PC-9 (cell line): ENCODE measurements at places on chromosomes 5 and 9.

- DNase-seq = no peak
Observed at GRCh38 chr5:35644543-35644942, 26.9 kb downstream of the SPEF2 start.

DNA sequence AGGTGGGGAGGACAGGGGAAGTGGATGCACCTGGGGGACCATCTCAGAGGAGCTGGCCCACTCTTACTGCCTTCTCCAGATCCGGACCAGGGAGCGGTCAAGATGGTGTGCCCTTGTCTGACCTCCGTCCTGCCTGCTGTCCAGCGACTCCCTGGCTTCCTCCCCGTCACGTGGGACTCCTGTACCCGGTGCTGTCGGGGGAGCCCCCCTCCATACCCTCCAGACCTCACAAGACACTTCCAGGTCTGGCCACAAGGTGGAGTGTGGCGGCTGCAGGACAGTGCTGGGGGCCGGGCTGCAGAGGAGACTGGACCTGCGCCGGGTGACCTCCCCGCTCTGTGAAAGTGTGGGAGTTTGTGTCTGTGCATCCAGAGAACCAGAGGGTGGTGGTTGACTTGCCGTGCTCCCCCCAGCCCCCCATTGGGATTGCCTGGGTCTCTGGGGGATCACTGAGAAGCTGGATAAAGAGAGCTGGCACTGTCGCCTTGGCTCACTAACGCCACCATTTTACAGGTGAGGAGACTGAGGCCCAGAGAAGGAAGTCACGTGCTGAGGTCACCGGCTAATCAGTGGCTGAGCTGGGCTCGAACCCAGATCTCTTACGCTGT, 1.9 kb upstream of the CRB2 start:
- no peak for DNase-seq

DNA sequence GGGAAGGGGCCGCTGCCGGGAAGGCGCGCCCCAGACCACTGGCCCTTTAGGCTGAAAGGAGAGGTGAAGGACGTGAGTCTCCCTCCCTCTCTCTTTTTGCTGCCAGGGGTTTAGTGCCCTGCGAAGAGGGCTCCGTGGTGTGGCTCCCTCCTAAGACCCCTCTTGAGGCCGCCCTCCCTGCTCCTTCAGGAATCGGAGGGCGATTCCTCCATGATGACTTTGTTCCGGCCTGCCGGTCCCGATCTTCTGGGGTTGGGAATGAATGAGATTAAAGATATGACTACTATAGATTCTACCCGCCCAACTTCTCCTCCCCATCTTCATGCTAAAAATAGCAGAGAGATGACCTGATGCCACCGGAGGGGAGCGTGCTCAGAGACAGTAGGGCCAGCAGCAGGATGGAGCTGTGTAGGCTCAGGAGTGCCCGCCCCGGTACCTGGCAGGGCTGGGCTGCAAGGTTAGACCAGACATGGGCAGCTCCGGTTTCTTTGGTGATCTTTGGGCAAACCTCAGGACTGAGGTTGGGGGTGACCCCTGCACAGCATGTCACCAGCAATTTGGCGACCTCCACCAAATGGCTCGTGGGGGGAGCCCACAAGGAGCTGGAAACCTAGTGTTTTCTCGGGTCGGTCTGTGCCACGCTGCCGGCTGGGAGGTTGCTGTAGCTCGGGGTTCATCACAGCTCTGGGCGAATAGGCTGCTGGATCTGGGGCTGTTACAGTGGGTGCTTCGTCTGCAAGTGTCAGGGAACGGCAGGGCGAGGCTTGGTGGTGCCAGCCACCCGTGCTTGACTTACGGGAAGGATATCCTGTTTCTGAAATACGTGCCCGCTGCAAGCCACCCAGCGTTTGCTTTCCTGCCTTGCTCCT, 1.7 kb downstream of the OLFM1 start:
- no peak for DNase-seq

- DNase-seq = no peak
Observed at GRCh38 chr5:164934039-164934438, 1428.6 kb downstream of the MAT2B start.

GRCh38 chr9:89372979-89373378, 54.7 kb downstream of the SECISBP2 start:
- no peak for DNase-seq

- DNase-seq = no peak
Observed at GRCh38 chr5:149156435-149157083, 15.3 kb downstream of the ABLIM3 start.

- no peak for DNase-seq
Observed at GRCh38 chr5:150570333-150570732, 62.4 kb downstream of the NDST1 start.

- DNase-seq = no peak
Observed at GRCh38 chr5:96963267-96963666, 27.4 kb downstream of the LNPEP start.

DNA sequence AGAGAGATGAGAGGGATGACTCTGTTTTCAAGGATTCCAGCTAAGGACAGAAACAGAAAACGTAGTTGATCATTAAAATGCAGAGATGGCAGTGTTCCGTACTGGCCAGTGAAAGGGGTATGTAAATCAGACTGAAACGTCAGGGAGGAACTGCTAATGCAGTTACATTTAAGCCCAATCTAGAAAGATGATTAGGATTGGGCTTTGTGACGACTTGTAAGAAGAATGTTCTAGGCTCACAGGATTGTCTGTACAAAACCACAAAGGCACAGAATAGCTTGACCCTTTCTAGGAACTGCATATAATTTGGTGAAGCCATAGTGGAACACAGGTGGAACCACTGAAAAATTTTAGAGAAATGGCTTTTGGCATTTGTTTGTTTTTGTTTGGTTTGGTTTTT, 55.6 kb upstream of the TESK1 start:
- no peak for DNase-seq

DNA sequence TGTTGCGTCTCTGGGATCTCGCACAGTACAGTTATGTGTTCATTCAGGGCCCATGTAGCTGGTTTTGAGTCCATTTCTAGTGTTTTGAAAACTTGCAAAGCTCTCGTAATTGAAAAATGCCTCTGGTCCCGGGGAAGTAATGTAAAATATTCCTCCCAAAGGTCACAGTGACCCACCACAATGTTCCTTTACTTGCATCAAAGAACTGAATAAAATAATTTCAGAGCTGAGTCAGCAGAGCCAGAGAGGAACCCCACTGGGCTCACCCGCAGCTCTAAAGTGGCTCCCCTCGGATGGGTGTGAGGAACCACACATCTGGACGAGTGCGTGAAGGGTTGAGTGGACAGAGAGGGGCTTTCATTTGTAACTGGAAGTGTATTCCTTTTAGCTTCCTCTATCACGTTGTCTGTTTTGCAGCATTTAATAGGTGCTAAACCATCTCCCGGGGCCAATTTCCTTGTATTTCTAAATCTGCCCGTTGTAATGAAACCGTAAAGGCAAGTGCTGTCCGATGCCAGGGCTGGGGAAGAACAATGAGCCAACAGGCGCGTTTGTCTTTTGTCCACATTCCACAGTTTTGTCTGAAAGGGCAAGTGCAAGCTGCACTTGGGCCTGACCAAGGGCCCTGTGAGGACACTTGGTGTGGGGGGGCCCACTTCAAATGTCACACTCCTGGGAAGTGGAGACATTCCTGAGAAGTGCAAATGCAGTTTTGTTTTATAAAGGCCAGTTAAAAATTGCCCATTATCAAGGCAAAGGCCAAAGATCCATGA, 29.9 kb downstream of the COL5A1 start:
- DNase-seq = no peak
